ENCODE measurements at places on chromosomes 5 and 9.

DNA sequence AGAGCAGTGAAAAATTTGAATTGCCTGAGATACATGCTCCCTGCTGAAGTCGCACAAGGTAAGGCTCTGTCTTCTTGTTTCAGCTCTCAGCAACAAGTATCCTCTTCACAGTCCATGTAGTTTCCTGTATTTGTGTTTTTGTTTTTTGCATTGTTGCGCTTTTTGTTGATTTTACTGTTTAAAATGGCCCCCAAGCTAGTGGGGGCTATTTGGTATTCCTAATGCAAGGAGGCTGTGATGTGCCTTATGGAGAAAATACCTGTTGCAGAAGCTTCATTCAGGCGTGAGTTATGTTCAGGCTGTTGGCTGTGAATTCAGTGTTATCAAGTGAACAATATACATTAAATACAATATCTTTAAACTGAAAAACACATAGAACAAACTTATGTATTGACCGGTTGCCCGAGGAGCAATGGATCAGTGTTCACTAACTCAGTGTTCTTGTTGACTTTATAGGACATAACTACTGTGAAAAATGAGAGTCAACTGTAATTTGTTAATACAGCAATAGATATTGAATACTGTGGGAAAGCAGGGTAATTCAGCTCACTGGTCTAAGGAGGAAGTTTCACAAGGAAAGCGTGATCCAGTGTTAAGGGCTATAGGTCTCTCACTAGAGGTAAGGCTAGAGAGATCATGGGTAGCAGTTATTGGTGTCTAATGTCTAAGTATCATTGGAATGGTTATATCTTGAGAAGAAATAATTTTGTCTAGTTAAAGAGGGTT lies 150.5 kb downstream of the GCNT1 start:
- no peak for DNase-seq

GRCh38 chr9:10045598-10045997 lies 567.2 kb downstream of the PTPRD start:
- DNase-seq: no peak

DNA sequence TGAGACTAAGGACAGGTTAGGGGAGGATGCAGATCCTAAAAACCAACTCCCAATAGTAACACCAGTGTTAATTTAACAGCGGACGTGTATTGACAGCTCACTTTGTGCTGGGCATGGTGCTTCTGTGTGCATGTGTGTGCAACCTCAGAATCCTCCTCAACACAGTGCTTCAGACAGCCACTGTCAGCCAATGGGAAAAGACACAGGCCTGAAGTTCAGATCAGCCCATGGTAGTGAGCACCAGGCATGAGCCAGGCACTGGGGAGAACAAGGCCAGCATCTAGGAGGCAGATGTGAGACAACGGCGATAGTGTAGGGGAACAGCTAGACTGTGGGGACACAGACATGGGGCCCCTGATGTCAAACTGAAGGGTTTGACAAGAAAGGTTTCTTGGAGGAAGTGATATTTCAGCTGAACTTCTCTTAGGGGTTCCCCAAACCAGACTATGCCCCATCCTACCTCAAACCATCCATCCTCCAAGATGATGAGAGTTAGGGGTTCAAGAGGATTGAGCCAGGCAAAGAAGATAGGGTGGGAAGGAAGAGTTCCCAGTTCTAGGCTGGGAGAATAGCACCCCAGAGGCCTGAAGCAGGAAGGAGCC lies 71.5 kb upstream of the PSD2 start:
- no peak for DNase-seq

DNA sequence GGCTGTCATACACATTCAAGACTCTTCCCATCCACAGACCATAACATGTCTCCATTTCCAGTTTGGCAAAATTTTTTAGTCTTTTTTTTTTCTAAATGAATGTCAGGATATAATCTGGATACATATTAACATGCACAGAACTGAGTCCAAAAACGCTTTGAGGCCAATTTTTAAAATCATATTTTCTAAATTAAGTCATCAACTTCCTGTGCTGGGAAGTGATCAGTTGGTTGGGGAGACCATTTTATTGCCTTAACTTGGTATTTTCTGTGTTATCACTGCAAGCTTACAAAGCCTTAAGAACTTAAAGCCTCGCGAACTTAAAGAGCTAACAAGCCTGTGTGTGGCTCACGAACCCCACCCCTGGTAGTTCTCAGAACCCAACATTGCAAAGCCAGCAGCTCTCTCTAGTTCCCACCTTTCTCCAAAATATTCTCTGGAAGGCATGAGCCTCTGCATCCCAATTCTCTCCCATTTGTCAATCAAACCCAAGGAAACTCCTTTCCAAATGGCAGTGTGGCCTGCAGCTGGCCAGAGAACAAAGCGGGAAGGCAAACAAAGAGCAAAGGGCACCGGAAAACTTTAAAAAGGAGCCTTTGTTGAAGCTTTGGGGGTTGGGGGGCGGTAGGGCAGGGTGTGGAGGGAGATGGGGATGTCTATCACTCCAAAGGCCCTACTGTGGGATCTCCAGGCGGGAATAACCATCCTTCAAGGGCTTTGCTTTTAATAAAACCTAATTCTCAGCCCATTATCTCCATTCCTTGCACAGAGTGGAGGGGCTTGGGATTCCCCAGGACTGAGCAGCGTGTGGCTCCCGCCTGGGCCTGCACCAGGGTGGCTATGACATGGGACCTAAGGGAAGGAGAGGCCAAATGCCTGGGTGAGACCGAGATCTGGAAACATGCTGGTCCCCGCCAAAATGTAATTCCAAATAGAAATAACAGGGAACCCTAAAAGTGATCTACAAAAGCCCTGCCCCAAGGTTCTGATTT lies 65.0 kb downstream of the ROR2 start:
- DNase-seq: no peak

GRCh38 chr9:32590898-32591297 lies 17.9 kb upstream of the NDUFB6 start:
- no peak for DNase-seq

GRCh38 chr5:72314571-72315172 lies 5.4 kb downstream of the MRPS27 start:
- DNase-seq: no peak
